ENCODE measurements at places on chromosomes 5 and 9.
A peak's percentile ranks its signal among the peaks of the same experiment; 100 is the strongest.

DNA sequence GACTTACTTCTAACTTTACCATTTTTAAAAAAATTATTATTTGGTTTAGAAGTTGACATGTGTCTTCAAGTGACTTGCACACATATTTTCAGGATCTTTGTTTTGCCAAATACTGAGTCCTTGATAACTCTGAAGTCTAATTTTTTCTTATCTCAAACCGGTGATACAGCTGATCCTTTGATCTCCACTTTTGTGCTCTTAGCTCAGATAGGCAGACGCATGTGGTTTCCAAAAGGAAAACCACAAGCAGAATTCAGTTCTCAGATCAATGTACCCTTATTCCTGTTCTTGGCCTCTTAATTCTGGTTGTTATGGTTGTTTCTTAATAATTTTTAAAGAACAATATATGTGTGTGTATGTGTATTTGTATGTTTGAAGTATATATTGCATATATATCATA is 238.3 kb upstream of the EDIL3 start:
- no peak for DNase-seq

DNA sequence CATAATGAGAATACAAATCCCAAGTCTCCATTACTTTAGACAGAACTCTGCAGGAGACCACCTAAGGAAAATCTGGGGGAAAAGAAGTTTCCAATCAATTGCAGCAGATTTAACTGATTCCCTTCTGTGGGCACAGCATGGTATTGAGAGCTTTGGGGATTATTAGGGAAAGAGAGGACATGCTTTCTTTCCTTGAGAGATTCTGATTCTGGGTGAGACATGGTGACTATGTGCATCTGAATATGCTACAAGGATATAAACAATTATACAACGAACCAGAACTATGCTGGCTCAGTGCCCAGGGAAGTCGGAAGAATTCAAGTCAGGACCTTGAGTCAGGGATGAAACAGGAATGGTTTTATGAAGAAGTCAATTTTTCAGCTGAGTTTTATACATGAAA is 183.7 kb downstream of the PDE4D start:
- DNase-seq: no peak

- DNase-seq: no peak
These were observed 32.7 kb upstream of the ADRA1B start for GRCh38 chr5:159883522-159883950.

DNA sequence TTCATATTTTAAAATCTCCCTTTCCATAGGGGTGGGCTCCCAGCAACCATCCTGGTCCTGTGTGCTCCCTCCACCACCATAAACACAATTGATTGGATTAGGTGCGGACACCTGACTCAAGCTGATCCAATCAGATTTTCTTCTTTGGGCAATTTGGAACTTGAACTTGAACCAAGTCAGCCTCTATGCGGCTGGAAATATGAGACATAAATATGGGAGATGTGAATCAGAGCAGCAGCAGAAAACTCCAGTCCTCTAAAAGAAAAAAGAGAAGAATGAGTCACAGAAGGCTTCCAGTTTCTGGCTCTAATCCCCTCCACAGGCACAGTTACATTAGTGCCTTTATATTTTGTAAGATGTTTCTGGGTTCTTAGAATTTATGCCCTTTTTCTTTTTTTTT is 306.6 kb downstream of the MLLT3 start:
- no peak for DNase-seq

DNA sequence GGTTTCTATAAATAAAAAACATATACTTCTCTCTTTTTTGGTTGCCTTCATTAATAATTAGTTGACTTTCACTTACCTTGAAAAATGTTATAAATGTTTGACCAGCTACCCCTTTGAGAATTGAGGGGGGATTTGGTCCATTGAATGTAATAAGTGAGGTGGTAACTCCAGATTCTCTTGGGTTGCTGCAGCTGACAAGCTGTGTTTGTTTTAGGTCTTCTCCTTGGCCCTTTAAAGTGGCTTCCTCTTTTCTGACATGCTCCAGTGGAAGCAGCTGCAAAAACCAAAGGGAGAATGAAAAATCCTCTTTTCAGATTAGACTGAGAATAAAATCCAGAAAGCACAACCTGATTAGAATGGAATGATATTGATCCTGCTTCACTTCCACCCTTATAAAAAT is 410.5 kb downstream of the TMEM38B start:
- no peak for DNase-seq

DNA sequence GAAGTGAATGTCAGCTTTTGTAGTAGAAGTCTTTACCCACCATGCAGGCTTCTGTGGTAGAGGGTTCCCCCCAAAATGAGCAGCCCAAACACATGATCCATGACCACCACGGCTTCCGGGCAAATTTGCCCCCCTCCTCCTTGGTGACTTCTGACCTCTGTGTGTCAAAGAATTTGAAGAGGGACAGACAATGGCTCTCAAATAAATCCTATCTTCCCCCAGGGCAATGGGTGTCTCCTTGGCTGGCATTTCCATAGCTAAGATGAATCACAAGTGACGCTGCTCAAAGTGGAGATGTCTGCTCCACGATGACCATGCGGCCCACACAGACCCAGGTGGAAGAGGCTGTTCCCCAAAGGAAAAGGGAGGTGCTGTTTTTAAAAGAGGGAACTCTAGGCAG is 30.2 kb upstream of the BOD1 start:
- no peak for DNase-seq

DNA sequence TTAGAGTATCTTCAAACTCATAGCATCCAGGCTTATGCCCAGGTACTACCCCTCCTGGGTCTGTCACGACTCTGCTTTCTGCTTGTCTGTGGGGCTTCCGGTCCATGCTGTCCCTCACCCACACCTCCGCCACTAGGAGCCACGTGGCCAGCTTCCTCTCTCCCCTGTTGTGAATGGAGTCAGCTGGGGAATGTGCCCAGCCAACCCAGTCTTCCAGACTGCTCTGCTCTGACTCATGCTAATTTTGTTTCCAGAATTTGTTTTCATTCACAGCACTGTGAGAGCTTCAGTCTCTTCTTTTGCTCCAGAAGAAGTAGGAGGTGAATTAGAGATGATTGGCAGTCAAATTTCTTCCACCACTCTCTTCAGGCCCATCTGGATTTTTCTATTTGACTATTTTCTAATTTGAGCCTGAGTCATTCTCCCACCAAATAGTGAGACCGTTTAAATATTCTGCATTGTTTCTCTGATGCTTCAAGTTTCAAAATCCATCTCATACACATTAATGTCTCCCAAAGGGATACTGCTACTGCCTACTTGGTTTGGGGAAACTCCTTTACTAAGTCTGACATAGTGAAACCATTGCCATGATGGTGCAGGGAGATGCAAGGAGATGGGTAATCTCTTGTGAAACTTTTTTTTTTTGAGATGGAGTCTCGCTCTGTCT is 424.1 kb upstream of the KIF2A start:
- DNase-seq: peak; percentile 27

- DNase-seq: no peak
These were observed 209.4 kb downstream of the PIK3R1 start for GRCh38 chr5:68424799-68425537.

- DNase-seq: no peak
These were observed 782 bp downstream of the CAMK2A start for GRCh38 chr5:150288791-150289190.

DNA sequence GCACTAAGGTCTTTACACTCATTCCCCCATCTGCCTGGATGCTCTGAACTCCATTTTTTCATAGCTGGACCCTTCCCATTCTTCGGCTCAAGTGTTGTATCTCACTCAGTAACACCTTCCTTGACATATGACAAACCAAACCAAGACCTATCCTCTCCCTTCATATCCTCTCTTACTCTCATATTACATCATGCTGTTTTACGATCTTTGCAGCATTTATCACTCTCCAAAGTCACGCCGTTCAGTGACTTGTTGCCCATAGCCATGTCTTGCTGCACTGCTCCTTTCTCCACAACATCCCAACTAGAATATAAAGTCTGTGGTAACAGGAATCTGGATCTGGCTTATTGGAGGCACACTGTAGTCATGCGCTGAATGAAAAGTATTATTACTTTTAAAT is 923.6 kb upstream of the DMAC1 start:
- no peak for DNase-seq

GRCh38 chr9:135077497-135078200 is 9.8 kb upstream of the OLFM1 start:
- DNase-seq: no peak

DNA sequence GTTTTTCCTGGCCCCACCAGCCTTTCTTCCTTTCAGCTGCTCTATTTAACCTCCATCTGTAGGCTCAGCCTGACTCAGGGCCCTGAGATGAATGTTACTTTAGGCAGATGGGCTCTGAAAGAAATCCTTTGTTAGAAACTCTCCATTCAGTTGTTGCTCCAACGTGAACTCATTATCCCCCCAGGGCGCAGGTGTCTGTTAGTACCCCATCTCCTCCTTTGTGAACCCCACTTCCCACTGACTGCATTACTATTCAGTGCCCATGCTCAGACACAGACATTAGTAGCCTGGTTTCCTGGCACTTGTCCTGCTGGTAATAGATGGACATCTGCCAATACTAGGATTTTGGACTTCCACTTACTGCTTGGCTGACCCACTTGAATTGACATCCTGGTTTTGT is 1271.6 kb downstream of the PTPRD start:
- DNase-seq: peak; percentile 46

GRCh38 chr9:71741926-71742648 is 26.2 kb downstream of the CEMIP2 start:
- DNase-seq: no peak

DNA sequence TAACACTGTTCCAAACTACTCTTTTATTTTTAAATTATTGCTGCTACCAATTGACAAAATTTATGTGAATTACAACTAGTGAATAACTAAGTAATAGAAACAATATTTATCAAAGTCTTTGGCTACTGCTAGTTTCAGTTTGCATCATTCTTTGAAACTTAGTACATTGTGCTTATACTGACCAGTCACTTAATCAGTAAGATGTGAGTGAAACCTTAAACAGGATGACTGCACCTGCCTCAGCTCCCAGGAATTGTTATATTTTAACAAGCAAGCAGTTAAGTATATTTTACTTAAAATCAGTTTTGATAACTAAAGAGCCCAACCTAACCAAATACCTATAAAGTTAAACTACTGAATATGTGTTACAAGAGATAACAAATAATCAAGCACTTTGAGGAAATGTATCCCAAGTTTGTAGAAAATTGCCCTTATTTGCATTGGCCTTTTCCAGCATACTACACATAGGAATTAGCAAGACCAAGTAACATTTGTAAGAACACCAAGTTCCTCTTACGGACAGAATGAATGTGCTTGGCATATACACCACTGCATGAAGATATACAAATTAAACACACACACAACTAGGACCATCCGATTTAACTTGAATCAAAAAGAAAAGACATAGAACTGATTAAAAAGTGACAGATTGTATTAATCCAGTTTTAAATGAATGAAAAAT is 545.5 kb upstream of the DAB2 start:
- no peak for DNase-seq

DNA sequence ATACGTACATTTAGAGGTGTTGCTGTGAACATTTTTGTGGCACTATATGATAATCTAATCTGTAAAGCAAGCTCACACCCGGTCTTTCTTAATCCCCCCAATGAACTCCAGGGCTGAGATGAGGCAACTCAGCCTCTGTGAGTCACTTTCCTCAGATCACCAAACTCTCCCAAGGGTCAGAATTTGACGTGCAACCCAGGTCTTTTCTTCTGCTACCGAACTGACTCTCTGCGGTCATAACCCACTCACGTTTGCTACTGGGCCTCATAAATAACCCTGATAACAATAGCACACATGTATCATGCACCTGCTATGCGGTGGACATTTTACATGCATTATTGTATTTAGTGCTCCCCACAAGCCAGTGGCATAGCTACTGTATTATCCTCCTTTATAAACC is 153.1 kb downstream of the DROSHA start:
- no peak for DNase-seq

GRCh38 chr5:135477613-135478066 is 25.5 kb upstream of the TIFAB start:
- DNase-seq: no peak

GRCh38 chr5:132238901-132239500 is 11.3 kb upstream of the P4HA2 start:
- DNase-seq: no peak

- DNase-seq: peak; percentile 5
These were observed 364.5 kb downstream of the MAN2A1 start for GRCh38 chr5:110054240-110054639.

DNA sequence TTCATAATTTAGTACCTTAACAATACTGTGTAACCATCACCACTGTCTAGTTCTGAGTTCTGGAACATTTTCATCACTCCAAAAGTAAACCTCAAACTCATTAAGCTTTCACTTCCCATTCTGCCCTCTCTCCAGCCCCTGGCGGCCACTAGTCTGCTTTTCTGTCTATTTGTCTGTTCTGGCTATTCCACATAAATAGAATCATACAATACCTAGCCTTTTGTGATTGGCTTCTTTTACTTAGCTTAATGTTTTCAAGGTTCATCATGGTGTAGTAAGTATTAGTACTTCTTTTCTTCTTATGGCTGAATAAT is 138.7 kb downstream of the RAPGEF6 start:
- DNase-seq: no peak

GRCh38 chr5:125564317-125564975 is 818.0 kb upstream of the ZNF608 start:
- DNase-seq: no peak

GRCh38 chr5:64634997-64635686 is 55.2 kb upstream of the SHISAL2B start:
- DNase-seq: peak; percentile 7

- DNase-seq: no peak
These were observed 134.3 kb upstream of the CLINT1 start for GRCh38 chr5:157993201-157993600.

- DNase-seq: no peak
These were observed 125.0 kb upstream of the MTAP start for GRCh38 chr9:21677387-21677786.
